ENCODE measurements at places on chromosomes 11 and 22.

- DNase-seq = no peak
Observed at GRCh38 chr11:64757549-64758329, 2.0 kb downstream of the PYGM start.

DNA sequence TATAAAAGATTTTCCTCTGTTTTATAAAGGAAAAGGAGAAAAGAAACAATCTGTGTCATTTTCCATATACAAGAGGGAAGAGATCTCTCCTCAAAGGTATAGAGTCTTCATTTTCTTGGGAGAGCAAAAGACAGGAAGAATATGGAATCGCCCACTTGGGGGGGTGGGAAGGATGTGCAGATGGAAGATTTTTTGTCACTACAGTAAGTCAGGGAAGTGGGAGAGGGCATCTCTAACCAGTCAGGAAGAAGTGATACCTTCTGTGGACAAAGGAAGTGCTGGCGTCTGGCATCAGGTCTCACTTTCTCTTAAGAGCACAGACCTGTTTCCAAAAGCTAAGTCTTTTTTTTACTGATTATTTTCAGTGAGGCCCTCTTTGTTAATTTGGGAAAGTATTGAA, 1.4 kb downstream of the PRR14L start:
- no peak for DNase-seq

DNA sequence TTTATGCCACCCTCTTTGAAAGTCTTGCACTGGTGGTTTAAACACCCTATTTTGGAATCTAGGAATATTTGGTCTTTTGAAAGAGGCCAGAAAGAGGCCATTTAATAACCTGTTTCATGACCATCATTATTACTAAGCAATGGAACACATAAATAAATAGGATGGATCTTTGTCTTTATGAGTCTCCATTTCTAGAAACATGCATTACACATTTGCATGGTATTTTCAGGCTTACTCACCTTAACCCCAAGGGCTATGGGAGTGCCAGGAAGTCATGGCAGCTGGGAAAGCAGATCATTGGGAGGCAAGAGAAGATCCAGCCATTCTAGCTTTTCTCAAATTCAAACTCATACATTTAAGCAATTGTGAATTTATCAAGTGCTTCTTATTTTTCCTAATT, 185.8 kb upstream of the POU2AF2 start:
- DNase-seq = no peak

- no peak for DNase-seq
Observed at GRCh38 chr22:50274311-50274710, 4.1 kb upstream of the MAPK11 start.

DNA sequence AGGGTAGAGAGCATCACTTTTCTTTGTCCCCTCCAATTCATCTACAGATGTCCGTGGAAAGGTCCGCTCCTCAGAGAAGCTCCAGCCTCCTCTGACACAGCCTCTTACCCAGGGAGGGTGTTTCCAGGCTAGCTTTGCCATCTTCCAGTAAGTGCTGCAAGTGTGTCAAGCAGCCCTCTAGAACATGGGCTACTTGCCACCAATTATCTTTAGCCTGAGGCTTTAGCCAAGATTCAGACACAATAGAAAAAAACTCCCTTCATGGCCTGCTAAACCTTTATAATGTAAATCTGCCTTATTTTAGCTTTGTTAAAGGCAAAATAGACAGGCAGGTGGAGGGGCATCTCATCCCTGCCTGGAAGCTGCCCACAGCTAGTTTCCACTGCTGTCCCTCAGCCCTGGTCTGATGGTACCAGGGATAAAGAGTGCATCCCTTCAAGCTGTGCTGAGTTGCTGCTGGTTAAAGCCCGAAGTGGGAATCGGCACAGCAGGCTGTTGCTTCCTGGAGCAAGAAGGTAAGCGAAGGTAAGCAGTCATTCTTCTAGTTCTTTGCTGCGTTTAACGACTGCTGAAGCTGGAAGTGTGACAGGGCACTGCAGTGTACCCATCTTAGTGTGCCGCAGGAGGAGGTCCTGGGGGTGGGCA, 190.1 kb upstream of the E2F8 start:
- no peak for DNase-seq

DNA sequence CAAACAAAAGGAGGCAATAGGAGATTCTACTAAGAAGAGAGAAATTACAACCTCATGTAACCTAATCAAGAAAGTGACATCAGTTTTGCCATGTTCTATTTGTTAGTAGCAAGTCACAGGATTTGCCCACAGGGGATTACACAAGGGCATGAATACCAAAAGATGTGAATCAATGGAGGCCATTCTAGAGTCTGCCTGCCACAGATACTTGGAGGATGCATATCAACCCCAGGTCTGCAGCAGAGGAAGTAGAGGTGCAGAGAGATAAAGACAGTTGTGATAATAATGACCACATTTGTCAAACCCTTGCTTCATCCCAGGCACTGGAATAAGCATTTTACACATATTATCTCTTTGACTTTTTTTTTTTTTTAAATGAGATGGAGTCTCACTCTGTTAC, 2.4 kb upstream of the ASCC2 start:
- no peak for DNase-seq

GRCh38 chr22:16970446-16970845, 37.6 kb downstream of the GAB4 start:
- no peak for DNase-seq

GRCh38 chr11:67640021-67640757, 626 bp upstream of the TBX10 start:
- no peak for DNase-seq

- DNase-seq = no peak
Observed at GRCh38 chr11:96200243-96200642, 142.8 kb downstream of the MAML2 start.

DNA sequence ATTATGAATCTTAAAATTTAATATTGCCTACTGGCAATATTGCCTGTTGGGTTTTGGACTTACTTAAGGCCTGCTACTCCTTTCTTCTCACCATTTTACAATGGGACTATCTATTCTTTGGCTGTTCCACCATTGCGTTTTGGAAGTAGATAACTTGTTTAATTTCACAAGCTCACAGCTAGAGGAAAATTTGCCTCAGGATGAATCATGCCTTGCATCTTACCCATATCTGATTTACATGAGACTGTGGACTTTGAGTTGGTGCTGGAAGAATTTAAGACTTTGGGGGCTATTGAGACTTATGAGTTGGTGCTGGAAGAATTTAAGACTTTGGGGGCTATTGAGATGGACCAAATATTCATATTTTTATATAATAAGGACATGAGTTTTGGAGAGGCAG, 662.6 kb downstream of the METTL15 start:
- no peak for DNase-seq

DNA sequence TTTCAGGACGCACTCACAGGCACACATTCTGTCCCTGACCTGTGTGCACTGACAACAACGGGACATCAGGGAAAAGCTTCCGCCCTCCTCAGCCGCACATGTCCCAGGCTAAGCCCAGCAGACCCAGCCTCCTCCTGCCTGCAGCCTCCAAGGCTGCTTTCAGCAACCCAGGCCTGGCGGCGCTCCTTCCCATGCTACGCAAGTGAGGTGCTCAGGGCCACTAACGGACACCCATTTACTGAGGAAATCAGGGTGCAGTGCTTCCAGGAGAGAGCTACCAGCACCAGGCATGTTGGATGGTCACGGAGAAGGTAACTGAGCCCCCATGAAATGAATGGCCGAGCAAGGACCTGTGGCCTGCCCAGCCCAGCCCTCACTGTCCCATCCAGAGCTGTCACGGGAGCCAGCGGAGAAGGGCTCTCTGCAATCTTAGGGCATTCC, 6.9 kb downstream of the MOB2 start:
- DNase-seq = no peak

DNA sequence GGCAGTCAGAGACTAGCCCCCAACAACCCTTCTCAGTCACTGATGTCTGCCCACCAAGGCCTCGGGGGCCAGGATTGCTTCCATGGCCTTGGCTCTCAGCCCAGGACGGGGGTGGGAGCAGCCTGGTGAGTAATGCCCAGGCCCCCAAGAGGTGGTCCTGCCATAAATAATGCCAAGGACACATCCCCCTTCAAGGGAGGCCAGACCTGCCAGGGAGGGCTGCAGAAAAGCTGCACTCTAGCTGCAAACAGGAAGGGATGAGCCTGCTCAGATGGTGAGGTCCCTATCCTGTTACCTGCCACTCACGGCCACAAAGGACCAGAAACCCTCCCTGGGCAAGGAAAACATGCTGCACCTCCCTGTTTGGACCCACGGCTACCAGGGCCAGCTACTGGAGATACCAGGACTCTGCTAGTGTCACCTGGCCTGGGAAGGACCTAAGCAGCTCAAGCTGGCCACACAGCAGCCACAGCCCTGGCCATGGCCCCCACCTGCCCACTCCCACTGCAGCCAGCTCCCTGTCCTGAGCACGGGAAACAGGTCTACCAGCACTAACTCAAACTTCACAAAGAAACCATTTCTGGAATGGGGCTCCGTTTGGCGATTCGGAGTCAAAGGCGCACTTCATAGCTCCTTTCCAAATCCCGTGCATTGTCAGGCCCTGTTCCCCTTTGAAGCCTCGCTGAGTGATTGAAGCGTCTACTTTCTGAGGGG, 12.1 kb downstream of the GNB1L start:
- DNase-seq = no peak

GRCh38 chr22:26399289-26399688, 29.8 kb upstream of the ASPHD2 start:
- no peak for DNase-seq

DNA sequence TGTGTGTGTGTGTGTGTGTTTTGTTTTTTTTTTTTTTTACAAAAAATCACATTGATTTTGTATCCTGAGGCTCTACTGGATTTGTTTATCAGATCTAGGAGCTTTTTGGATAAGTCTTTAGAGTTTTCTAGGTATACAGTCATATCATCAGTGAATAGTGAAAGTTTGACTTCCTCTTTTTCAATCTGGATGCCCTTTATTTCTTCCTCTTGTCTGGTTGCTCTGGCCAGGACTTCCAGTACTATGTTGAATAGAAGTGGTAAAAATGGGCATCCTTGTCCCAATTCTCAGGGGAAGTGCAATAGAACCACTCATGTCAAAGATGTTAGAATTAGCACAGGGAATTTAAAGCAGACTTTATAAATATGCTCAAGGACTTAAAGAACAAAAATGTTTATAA, 32.6 kb upstream of the PRDM11 start:
- no peak for DNase-seq

DNA sequence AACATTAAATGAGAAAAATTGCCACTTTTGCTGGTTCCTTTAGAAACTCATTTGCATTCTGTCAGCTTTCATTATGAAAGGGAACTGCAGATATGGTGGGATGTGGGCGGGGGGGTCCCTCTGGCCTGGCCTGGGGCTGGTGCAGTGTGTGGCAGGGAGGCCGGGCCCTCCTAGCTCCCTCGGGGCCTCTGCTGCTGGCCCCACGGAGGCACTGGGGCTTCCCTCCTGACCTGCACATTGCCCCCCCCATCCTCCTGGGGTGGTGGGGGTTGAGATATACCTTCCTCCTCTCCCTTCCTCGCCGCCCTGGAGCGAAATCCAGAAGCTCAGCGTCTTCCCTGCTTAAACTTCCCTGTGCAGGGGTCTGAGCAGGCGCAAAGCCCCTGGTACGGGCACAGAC, 1005.9 kb downstream of the BRD1 start:
- no peak for DNase-seq

DNA sequence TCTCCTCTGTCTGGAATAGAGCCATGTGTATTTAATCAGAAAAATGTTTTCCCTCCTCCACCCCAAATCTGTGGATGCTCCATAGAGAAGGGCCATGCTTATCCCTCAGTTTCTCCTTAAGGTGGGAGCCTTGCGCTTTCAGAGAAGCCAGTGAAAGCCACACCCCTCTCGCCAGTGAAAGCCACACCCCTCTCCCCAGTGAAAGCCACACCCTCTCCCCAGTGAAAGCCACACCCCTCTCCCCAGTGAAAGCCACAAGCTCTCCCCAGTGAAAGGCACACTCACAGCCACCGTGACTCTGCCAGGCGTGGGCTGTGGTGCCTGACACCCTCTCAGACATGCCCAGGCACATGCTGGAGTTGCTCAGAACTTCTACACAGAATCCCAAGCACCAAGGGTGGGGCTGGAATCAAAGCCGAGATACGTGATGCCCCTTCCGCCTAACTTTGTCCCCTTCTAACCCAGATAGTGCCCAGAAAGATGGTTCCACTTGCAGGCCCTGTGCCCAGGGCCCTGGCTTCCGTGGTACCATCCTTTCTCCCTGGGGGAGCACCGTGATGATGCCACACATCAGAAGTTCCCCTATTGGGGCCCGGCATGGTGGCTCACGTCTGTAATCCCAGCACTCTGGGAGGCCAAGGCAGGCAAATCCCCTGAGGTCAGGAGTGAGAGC, 16.5 kb upstream of the PRR5 start:
- DNase-seq = peak; percentile 69

DNA sequence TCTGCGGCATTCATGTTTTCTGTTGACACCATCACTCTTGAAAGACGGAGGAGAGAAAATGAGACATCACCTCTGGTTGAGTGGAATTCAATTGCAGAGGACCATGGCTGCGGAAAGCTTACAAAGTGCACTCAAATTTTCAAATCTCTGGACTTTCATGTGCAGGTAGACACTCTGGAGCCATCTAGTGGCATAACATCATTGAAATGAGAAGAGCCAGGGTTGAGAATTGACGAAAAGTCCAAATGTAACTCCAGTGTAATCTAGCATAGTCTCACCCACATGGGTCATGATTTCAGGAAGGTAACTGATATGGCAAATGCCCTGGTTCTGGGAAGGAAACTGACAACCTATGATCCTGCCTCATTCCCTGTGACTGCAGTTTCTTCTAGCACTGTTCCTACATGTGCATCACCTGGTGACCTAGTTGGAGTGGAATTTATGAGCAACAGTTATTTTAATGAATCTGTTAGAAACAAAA, 687.8 kb downstream of the KCNA4 start:
- no peak for DNase-seq

- DNase-seq = no peak
Observed at GRCh38 chr22:29225422-29226090, 19.9 kb downstream of the EMID1 start.

DNA sequence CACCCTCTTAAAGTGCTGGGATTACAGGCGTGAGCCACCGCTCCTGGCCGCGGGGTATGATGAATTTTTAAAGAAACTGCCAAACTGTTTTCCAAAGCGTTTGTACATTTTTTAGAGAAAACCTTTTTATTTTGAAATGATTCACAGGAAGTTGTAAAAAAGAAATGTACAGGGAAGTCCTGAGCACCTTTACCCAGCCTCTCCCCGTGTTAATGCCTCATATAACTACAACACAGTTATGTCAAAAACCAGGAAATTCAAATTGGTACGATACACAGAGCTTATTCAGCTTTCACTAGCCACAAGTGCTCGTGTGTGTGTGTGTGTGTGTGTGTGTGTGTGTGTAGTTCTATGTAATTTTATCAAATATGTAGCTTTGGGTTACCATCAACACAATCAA, 7.0 kb upstream of the FAM118A start:
- no peak for DNase-seq
